NCI-H1092 treated with DMSO at 0.1 percent for 48 hours (cell line): ENCODE measurements at places on chromosomes 1 and 21.

DNA sequence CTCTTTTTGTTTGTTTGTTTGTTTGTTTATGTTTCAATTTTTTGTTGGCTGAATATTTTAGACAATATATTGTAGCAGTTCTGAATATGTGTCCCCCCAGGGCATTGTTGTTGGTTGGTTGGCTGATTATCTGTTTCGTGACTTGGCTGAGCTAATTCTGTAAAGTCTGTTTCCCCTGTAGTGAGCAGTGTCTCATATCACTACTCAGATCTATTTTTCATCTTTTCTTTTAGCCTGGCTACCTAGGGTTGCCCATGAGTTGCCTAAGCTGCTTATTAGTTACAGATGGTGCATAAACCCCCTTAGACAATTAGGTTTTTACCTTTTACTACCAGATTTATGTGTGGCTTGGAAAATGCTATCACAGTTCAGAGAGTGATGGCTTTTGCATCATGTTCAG is 32.3 kb downstream of the CFAP57 start:
- no peak for DNase-seq

GRCh38 chr1:209387271-209387968 is 196.1 kb upstream of the CAMK1G start:
- no peak for DNase-seq

- no peak for DNase-seq
Observed at GRCh38 chr1:201216395-201217085, 25.9 kb downstream of the IGFN1 start.

DNA sequence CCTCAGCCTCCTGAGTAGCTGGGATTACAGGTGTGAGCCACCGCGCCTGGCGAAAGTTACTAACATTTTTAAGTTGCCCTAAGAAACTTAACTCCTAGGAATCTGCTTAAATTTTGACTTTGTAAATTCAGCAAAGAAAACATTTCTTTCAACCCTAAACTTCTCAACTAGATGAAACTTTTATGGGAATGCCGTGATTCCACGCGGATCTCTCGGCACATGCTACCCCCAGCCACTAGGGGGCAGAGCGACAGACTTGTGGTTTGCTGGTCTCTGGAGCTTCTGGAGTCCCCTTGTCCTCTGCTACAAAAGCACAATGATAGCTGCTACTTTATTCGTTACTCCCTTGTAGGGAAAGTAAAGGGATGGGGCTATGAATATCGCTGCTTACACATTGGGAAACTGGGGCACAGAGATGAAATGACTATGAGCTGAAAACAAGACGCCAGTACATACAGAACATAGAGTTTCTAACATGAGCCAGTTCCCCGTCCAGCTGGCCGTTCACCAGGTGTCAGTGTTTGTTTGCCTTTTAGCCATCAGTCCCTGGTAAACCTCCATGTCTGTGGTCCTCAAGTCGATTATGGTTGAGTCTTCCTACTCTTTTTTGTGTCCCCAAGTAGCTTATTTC is 114.7 kb downstream of the PBX1 start:
- DNase-seq = no peak

- peak; percentile 76 for DNase-seq
Observed at GRCh38 chr1:234478152-234478480, 863 bp downstream of the TARBP1 start.

- DNase-seq = no peak
Observed at GRCh38 chr1:113223546-113223945, 150.5 kb downstream of the LRIG2 start.

GRCh38 chr1:31374511-31375196 is 1.8 kb upstream of the FABP3 start:
- DNase-seq = no peak

DNA sequence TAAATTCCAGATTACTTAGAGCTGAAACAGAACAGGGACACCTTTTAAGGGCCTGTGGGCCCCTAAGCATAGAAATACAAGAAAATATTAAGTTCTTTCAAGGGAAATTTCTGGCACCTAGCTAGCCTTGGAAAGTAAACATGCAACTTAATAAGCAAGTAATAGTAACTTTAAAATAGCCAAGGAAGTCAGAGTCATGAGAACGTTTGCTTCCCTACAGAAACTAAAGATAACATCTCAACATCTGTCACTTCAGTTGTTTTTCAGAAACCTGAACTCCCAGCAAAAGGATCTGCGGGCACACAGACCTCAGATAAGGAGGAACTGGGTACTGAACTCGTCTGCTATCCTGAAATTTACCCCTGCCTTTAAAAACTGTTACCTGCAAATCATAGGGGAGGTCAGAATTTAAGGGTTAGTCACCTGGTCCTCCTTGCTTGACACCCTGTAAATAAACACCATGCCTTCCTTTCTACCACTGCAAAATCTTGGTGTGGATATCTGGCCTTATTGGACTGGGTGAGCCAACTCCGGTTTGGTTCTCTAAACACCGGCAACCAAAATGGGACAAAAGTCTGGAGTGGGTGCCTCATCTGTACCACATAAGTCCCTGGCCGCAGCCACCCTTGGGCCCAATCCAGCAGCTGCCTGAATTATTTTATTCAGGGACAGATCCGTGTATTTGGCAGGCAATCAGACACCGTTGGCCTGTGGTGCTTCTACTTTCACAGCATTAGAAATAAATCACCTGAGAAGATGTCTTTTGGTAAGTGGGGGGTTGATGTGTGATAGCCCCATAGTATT is 27.9 kb downstream of the NRDC start:
- peak; percentile 52 for DNase-seq

- DNase-seq = no peak
Observed at GRCh38 chr1:201025571-201026002, 2.1 kb upstream of the KIF21B start.
